ENCODE measurements at places on chromosomes 3 and 15.

DNA sequence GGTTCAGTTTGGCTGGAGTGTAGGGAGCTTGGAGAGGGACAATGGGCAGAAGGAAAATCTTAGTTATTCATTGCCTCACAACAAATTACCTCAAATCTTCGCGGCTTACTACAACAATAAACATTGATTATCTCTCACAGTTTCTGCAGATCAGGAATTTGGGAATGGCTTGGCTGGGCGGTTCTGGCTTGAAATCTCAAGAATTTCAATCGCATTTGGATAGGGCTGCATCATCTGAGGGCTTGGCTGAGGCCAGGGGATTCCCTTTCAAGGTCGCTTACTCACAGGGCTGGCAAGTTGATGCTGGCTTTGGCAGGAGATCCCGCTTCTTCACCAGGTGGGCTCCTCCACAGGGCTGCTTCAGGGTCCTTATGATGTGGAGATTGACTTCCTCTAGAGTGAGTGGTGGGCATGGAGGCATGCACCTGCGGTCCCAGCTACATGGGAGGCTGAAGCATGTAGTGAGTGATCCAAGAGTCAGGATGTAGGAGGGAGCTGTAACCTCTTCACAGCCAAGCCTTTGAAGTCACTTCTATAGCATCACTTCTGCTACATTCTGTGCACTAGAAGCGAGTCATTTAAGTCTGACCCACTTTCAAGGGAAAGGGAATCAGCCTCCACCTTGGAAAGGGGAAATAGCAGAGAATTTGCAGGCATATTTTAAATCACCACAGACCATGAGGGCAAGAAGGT lies 63.1 kb downstream of the CDC25A start:
- no peak for DNase-seq

DNA sequence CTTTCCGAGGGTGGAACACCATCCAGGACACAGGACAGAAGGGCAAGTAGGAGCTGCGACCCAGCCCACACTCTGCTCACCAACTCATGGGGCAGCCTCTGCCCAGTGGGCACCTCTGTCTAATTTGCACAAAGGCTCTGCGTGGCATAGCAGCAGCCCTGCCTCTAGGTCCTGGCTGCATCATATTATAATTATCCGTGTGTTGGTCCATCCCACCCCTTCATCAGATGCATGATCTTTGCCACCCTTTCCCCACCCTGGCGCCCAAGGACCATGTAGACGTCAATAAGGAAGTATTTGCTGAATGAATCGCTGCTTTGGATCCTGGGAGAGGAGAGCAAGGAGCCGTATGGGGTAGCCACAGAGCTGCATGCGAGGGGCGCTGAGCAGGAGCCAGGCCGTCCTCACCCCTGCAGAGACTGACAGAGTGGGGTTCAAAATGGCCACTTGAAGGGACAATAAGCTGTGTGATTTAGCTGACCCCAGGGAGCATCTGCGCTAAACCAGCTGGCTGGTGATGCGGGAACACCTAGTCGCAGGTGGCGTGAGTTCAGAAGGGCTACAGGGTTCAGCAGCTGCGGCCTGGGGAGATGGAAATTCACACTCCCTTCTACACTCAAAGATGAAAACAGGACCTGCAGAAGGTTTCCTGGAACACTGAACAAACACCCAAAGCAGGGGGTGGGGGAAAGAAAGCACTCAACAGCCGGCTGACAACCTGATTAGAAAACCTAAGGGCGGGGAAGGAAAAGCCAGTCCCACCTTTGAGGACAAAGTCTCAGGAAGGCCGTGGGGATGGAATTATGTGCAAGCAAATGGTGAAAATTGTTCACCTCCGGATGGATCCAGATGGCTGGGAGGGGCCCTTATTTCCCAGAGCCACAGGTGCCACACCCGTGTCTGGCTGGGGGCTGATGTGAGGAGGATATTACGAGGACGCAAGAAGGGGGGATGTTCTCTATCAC lies 6.4 kb downstream of the MGLL start:
- DNase-seq: no peak

DNA sequence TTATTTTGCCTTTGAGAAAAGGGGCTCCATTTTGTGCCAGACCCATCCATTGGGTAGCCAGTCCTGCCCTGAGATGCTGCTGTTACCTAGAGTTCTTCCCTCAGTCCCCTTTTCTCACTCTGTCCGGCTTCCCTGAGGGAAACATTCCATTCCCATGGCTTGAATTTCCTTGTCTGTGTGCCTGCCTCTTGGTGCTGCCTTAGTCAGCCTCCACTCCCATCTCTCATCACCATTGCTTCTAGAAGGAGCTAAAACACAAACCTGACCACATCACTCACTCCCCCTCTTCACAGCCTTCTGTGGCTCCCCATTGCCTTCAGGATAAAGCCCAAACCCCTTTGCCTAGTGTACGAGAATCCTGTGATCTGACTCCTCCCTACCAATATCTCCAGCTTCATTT lies 25.2 kb upstream of the C2CD4B start:
- DNase-seq: no peak

DNA sequence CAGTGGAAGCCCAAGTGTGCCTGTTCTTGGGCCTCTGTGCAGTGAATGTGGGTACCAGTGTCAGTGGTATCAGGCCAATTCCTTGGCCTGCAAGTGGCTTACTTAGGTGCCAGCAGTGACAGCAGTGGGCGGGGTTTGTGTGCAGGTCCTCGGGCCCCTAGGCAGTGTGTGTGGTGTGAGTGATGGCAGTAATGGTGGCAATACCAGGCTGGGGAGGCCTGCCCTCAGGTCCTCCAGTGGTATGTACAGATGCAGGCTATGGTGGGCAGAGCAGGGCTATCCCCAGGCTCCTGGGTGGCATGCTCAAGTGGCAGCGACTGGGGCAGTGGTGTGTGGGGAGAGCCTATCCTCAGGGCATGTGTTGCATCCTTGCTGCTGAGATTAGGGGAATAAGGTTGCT lies 379.7 kb downstream of the SQOR start:
- no peak for DNase-seq

DNA sequence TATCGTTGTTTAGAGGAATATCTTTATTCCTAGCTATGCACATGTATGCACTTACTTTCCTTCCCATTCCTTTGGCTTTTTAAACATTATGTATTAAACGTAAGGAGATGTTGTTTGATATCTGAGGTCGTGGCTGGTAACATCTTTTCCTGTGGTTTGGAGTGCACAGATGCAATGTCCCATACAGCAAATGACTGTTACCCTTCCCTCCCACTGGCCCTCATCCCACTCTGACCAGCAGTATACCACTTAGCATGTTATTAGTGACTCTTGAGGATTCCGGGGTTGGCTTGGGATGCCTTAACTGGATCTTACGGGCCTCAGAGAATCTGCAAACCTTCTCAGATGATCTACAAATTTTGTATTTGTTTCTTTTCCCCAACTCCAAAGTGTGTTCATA lies 34.5 kb downstream of the TGFBR2 start:
- DNase-seq: no peak

- no peak for DNase-seq
These were observed 675 bp downstream of the PSMD6 start for GRCh38 chr3:64022451-64023186.

GRCh38 chr3:131796558-131797198 lies 238.1 kb downstream of the CPNE4 start:
- no peak for DNase-seq

DNA sequence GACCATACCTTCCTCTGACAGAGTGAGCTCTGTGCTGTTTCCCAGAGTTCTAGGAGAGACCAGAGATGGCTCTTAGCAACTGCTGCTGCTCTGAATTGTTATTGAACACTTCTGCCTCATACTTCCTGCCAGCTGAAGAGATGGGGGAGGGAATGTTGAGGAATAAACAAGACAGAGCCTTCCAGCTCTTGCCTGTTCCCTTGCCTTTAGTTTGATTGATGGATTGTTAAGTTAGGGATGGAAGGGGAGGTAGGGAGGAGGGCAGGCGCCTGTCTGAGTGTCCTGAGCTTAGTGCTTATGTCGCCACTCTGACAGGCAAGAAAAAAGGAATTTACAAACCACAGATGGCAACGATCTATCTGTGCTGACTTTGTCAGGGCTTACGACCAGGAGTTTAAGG lies 42.8 kb downstream of the ZNF609 start:
- DNase-seq: no peak

- no peak for DNase-seq
These were observed 297.8 kb upstream of the AZI2 start for GRCh38 chr3:28646435-28646834.

DNA sequence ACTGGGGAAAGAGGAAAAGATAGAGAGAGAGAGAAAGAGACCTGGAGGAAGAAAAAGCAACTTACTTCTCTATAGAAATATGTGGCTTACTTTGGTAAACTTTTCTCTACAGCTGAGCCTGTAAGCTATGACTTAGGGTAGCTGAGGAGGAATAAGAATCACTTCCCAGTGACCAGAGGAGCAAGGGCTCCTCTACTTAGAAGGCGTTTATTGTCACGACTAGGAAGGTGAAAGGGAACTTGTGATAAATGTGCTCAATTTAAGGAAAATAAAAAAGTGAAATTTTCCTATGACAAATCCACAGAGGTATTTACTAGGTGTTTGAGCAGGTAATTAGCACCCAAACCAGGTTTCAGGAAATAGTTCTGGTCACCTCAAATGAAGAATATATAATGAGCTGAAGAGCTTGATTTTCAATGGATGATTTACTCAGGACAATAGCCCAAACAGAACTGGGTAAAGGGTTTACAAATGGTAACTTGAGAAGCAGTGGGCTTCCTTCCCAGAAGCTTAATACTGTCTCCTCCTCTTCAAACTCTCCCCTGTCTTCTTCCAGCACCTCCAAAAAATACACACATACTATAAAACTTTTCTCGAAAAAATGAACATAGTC lies 46.1 kb downstream of the SOX2 start:
- no peak for DNase-seq

DNA sequence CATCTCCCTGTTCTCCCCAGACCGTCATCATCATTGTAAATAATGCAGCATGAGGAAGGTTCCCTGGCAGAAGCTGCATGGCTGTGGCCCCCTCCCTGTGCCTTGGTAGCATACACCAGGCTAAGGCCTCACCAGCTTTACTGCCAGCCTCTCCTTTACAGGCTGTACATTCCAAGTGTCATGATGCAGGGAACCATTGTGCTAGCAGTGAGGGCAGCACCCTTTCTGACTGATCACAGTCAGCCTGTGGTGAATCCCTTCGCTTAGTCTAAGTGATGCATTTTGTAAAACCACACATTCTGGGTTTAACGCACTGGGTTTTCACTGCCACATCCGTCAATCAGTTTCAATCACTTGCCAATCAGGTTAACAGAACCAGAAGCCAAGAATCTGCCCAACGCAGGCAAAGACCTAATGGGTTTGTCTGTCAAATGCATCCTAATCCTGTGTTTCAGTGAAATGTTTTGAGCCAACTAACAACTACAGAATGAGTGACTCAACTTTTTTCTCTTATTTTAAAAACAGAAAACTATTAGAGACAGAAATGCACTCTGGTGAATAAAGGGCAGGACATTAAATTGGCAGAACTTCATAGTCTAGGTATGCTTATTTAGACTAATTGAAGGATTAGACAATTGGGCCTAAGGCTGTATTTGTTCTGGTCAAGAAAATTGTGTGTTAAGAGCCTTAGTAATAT lies 225.9 kb upstream of the DPH6 start:
- DNase-seq: no peak

- DNase-seq: peak; percentile 39
These were observed 2.8 kb upstream of the FAM131A start for GRCh38 chr3:184334470-184335158.

DNA sequence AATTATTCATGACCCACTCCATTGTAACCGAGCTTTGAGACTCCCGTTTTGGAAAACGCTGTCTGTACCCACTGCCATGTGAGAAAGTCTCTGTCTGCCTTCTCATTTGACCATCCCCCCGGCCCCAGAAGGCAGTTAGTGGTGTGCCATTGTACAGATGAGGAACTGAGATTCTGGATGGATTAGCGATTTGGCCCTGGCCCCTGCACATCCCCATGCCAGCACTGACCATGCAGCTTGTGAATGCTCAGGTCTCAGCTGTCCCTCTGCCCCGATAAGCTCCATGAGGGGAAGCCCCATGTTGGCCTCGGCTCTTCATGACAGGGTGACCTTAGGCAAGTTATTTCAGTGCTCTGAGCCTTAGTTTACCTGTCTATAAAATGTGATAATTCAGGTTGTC lies 153.0 kb upstream of the SMAD3 start:
- no peak for DNase-seq

GRCh38 chr3:139327231-139327630 lies 16.6 kb upstream of the MRPS22 start:
- DNase-seq: no peak

DNA sequence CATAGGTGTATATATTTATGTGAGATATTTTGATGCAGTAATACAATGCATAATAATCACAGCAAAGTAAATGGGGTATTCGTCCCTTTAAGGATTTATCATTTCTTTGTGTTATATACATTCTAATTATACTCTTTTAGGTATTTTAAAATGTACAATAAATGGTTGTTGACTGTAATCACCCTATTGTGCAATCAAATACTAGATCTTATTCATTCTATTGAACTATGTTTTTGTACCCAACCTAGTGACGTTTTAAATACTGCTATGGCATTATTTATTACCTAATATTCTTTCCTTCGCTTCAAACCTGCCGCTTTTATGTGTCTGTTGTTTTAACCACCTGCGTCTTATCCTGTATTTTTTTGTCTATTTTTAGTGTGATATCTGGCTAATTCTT lies 132.4 kb downstream of the ADAMTSL3 start:
- no peak for DNase-seq

DNA sequence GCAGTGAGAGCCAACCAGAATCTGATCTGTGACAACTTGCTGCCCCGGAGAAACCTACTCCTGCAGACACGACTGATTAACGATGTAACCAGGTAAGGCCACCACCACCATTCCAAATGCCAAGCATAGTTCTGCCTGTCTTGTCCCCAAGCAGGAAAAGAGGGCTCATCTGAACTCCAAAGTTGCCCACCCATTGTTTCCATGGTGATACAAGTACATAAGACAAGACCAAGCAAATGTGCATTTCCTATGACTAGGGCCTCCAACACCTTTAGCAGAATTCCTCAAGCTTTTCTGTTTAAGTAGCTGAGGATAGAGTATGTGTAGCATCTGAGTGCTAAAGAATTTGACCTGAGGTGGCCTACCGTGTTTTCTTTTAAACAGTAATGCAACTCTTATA lies 290.7 kb downstream of the RYR3 start:
- no peak for DNase-seq

- DNase-seq: peak; percentile 45
These were observed 450.6 kb upstream of the TBL1XR1 start for GRCh38 chr3:177647876-177648275.

DNA sequence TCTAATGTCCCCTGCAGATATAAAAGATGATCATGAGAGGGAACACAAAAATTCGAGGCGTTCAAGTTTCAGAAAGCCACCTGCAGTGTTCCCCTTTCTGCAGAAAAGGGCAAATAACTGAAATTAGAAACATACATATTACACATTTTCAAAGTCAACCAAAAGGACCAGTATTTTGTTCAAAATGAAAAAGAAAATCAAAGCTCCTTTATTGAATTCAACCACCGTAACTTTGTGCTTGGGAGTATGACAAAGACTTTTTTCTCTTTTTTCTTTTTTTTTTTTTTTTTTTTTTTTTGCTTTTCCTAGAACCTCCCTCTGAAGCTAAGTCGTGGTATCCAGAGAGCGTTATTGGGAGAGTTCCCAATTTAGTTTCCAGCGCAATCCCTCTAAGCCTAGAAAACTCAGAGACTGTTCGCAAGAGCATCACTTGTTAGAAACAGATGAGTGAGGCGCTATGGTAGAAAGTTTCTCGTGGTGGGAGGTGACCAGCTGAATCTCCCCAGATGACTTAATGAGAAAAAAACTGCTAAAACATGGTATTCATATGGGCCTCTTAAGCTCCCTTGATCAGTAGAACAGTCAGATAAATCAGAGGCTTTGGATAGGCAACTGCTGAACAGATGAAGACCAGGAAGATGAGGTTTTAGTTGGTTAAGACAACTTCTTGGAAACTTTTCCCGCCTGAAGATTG lies 77.4 kb downstream of the MB21D2 start:
- DNase-seq: no peak

GRCh38 chr3:28250999-28251398 lies 9.6 kb downstream of the CMC1 start:
- no peak for DNase-seq

Data from CD4-positive, alpha-beta T cell treated with Interleukin-1 beta for 1 hour (primary cell).